ENCODE measurements at places on chromosomes 3 and 15.

DNA sequence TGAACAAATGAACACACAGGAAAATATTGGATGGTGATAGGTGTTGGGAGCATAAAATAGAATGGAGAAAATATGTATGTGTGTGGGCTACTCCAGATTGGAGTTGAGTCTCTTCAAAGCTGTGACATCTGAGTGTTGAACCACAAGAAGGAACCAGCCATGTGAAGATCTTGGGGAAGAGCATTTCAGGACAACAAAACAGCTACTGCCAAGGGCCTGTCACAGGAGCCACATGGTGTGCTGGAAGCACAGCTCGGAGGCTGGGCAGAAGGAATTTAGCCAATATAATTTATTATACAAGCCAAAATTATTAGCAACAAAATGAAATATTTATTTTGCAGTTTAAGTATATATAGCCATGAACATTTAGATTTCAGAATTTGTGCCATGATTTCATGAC lies 108.3 kb upstream of the FGF7 start:
- no peak for DNase-seq

GRCh38 chr3:162643245-162643644 lies 1146.6 kb downstream of the OTOL1 start:
- DNase-seq = no peak

GRCh38 chr15:92664178-92664900 lies 8.8 kb upstream of the FAM174B start:
- no peak for DNase-seq

DNA sequence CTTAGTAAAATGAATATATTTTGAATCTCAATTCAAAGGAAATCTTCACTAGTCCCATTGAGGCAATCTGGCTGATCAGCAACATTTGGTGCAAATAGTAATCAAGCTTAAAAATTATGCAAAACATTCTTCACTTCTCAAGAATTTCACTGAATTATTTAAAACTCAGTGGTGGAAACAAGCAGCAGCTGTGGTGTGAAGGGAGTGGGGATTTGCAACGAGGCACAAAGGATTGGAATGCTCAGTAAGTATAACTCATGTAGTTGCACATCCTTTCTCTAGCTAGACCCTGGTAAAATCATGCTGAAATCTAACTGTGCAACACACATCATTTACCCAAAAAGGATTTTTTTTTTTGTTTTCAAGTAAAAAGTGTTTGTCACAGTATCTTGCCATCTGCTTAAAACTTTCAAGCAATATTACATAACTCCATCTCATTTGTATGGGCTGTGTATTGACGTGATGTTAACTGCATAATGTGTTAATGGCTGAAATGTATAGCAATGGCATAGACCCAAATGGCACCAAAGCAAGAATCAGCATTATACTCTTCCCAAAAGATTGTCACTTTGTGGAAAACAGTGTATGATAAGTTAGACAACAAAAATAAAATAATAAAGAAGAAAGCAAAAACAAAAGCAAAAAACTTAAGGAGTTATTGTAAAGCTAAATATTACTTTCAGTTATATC lies 816.6 kb downstream of the EPHA3 start:
- no peak for DNase-seq

DNA sequence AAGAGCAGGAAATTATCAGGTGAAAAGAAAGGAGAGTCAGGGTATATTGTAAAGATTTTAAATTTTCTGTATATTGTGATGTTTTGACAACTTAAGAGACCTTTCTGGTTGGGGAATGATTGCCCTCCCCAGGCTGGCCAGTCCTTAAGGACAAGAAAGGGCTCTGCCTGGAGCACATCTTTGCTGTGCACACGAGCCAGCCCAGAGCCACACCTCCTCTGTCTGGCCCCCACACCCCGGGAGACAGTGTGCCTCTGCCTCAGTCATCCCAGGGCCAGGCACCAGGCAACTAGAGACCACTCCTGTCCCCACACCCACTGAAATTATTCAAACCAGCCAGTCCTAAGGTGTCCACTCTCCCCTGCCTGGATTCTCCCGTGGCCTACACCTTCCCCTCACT lies 67.1 kb downstream of the KBTBD12 start:
- DNase-seq = no peak

- no peak for DNase-seq
Observed at GRCh38 chr15:25208735-25209134, 230.1 kb downstream of the UBE3A start.

Data from KG1 (cell line).